ENCODE measurements at places on chromosomes 12 and 14.

DNA sequence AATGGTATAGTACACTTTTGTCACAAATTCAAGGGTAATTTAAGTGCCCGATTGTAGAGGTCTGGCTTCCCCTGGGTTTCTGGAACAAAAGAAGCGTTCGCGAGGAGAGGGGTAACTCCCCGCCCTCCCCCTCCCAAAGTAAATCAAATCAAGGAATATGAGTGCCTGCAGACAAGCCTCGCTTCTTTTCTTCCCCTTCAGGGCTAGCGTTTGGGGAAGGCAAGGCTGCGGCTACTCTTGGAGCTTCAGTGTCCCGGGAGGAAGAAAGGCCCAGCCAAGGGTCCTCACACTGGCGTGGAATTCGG lies 456 bp upstream of the TMPO start:
- DNase-seq: no peak

DNA sequence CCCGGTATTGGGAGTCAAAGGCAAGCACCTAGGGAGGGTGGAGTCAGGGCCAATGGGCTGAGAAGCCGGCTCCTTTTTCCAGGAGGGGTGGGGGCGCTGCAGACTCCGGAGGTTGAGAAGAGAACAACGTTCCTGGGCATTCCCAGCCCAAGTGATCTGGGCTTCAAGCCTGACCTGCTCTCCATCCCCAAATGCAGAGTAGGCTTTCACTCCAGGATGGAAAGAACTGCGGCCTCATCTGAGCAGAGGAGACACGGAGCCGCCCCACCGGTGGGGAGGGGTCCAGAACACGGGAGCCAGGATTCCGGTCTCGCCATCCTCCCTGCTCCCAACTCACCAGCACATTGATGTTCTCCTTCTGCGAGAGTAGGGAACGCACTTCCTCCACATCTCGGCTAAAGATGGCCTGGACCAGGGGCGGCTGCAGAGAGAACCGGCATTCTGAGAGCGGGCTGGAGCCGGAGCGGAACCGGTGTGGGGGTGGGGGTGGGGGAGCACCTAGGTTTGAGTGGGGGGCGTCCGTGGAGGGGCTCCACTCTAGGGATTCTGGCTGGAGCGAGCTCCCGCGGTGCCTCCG lies 605 bp downstream of the ANKRD52 start:
- DNase-seq: no peak

DNA sequence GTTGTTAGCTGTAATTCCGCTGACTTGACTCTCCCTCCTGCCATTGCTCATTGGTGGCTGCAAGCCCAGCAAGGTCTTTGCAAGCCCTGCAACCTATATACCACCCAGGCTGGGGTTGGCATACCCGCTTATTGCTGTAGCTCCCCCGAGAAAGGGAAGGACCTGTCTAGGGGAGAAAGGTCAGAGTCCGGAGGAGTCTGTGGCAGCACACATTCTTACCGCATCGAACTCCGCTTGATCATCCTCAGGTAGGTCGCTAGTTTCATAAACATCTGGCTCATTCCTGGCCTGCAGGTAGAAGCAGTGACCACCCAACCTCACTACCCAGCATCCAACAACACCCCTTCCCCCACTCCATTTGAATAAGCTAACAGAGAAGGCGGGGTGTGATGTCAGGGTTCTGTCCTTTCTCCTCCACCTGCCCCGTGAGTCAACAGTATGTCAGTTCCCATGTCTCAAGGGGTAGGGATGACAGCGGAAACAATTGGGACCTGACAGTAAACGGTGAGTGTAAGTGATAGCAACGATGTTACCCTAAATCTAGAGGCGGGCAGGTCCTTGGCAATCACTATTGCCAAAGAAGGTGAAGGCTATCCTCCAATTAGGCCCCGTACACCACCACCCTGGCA lies 1.1 kb downstream of the DCTN2 start:
- no peak for DNase-seq

GRCh38 chr12:32693036-32693435 lies 13.9 kb downstream of the DNM1L start:
- DNase-seq: no peak

DNA sequence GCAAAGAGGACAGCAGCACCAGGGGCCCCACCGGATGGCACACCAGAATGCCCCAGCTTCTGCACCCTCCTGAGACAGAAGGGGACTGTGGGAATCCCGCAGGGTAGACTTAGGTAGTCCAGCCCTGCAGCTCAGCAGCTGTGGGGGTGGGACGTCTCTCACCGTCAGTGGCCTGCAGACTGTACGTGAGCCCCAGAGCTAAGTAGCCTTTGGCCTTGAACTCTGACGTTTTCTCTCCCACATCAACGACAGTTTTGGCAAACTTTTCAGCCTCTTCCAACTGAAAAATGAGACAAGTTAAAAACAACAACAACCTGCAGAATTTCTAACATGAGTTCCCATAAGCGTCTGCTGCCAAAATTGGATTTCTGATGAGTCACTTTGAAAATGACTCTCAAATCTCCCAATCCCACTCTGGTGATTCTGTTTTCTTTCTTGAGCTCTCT lies 161.4 kb downstream of the TTC7B start:
- no peak for DNase-seq

DNA sequence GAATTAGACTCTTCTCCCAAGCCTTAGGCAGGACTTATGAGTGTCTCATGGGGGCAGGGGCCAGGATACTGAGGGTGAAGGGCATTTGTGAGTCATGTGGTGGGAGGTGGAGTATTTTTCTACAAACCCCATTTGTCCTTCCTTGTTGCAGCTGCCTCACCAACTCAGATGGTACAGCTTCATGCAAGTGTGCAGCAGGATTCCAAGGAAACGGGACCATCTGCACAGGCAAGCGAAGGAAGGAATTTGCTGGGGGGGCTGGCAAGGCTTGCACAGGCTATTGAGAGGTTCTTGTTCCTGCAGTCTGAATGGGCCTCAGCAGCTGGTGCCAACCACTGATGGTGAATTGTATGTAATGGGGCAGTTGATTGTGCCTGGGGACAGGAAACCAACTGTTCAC lies 125.1 kb downstream of the STAB2 start:
- DNase-seq: no peak

DNA sequence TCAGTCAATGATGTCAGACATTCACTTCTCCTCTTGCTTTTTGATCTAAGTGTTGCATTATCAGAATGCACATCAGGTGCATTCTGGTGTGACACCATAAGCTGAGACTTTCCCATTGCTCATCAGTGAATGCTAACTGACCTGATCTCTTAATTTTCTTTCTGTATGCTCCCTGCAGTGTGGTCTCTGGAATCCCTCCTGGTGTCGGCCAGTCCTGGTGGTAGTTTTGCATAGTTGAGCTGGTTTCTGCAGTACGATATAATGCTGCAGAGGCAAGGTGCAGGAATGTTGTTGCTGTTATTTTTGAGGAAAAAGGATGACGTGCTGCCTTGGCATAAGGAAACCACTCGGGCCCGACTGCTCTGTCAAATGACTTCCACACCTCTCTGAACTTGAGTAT lies 11.0 kb upstream of the SRP54 start:
- DNase-seq: no peak

GRCh38 chr12:130333341-130333740 lies 4.3 kb upstream of the PIWIL1 start:
- DNase-seq: no peak

DNA sequence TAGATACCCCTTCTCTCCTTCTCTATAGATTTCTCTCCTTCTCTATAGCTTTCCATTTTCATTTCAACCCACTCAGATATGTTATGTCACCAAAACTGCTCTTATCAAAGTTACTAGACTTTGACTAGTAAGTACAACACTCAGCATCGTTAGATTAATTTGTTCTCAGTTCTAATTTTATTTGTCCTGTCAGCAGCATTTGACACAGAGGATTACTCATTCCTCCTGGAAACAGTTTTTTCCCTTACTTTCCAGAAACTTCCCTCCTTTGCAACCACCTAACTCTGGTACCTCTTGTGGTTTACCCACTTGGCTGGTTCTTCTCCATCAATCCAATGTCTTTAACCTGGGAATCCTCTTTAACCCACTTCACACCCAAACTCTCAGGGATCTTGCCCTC lies 423.7 kb downstream of the TMTC2 start:
- no peak for DNase-seq

GRCh38 chr14:52073251-52073650 lies 4.4 kb upstream of the NID2 start:
- DNase-seq: no peak

GRCh38 chr12:57615637-57616036 lies 4.4 kb downstream of the ARHGEF25 start:
- no peak for DNase-seq

- DNase-seq: no peak
Observed at GRCh38 chr12:121558956-121559355, 21.9 kb downstream of the KDM2B start.

DNA sequence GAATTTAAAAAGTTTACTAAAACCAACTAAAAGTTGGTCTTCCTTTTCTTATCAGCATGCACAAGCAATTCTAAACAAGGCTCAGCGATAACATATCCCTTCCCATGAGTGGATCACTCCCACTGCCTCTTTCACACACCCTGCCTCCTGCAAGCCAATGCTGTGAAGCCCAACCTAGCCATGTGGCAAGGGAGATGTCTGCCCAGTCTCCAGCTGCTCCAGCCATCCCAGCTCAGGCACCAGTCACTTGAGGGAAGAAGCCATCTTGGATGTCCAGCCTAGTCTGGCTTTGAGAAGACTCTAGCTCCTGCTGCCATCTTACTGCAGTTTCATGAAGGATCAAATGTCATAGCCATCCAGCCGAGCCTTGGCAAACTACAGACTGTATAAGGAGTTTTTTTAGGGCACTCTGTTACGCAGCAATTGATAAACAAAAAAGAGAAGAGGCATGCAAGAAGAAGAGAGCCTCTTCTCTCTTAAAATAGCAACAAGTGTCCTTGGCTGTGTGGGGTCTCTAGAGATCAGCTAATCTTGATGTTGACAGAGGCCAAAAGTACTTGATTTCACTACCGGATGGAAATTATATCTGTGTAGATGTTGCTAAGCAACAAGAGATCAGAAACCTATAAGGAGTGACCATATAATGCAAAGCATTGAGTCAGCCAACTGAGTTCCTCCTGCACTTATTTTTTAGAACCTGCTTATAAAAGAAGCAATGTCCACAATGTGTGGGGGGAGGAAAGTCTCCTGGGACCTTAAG lies 108.9 kb downstream of the PTCSC3 start:
- no peak for DNase-seq

GRCh38 chr12:132593521-132593920 lies 16.9 kb downstream of the LRCOL1 start:
- DNase-seq: no peak

DNA sequence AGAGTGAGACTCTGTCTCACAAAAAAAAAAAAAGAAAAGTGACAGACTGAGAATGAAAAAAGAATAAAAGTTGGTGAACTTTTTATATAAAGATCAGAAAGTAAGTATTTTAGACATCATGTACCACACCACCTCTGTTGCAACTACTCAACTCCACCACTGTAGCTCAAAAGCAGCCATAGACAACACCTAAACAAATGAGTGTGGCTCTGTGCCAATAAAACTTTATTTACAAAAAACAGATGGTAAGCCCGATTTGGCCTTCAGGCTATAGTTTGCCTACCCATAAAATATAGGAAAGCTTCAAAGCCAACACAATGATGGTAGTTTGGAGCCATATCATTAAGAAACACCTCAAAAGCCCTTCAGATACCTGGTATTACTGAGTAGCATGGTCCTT lies 154.5 kb upstream of the FOXN3 start:
- DNase-seq: no peak

DNA sequence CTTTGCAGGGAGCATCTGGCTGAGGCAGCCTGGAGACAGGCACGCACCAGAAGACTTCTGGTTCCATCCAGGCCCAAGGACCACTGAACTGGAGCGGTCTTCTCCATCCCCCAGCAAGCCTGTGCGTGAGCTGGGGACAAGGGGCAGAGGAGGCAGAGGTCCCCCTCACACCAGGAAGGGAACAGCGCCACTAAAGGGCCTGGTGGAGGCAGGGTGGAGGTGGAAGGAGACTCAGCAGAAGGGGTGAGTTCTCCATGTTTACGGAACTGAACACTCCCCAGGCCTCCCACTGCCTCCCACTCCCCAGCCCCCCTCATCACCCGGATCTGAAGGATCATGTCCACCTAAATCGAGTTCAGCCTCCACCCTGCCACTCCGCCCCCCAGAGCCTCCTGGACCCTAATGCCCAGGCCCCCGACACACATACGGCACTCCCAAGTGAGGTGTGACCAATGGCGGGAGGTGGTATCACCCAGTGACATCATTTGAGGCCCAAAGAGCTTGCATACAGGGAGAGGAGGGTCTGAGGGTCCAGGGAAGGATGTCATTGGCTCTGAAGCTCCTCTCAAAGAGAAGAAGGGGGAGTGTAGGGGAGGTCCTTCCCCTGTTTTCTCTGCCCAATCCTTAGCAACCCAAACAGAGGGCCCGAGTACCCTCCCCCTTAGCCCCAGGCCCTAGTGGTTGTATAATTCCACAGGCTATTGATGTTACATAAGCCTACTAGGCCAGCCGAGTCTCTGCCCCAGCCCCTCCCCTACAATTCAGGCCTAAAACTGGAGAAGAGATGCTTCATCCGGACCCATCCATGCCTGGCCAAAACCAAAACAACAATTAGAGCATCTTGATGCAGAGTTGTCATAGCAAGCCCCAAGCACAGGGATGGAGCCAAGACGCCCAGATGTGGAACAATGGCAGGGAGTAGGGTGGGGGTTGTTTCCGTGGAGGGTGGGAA lies 1.0 kb downstream of the FAIM2 start:
- DNase-seq: no peak

- DNase-seq: no peak
Observed at GRCh38 chr12:45762185-45763110, 32.9 kb downstream of the ARID2 start.

GRCh38 chr12:68809190-68810026 lies 1.4 kb downstream of the MDM2 start:
- DNase-seq: no peak

DNA sequence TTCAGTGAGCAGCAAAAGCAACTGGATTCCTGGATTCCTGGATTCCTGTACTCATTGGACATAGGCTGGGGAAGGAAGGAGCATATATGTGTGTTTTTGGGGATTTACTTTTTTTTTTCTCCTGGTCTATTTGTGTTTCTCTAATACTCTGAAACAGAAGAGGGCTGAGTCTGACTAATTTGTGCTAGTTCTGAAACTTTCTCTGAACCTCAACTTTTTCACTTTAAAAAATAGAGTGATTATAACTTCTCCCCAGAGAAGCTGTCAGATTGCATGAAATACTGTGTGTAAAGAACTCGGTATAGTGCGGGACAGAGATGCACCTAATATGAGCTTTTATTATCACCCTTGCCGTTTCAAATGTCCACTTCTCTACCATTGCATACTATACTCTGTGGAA lies 529.5 kb downstream of the TMTC2 start:
- no peak for DNase-seq

Measured in activated CD8-positive, alpha-beta memory T cell treated with anti-CD3 and anti-CD28 coated beads for 48 hours (primary cell).